Adipose tissue (tissue), 3 donors: ENCODE measurements at places on chromosomes 4 and X. TPM values are rescaled to one million over a fixed set of nuclear protein-coding genes. Genes with fewer than 3 reads are reported as not detected.

STX18 gene
- polyA plus RNA-seq = 18.0 TPM

GYPA gene
- not detected for polyA plus RNA-seq

MND1 gene
- 0.22 TPM for polyA plus RNA-seq

DGAT2L6 gene
- not detected for polyA plus RNA-seq

ARHGAP36 gene
- polyA plus RNA-seq = not detected

CLNK gene
- 0.01 TPM for polyA plus RNA-seq

F11 gene
- not detected for polyA plus RNA-seq

FGF13 gene
- polyA plus RNA-seq = 0.81 TPM

HELT gene
- not detected for polyA plus RNA-seq

HDX gene
- 0.37 TPM for polyA plus RNA-seq
